Progenitor cell of endocrine pancreas (in vitro differentiated cells): ENCODE measurements at places on chromosomes 16 and 17.

DNA sequence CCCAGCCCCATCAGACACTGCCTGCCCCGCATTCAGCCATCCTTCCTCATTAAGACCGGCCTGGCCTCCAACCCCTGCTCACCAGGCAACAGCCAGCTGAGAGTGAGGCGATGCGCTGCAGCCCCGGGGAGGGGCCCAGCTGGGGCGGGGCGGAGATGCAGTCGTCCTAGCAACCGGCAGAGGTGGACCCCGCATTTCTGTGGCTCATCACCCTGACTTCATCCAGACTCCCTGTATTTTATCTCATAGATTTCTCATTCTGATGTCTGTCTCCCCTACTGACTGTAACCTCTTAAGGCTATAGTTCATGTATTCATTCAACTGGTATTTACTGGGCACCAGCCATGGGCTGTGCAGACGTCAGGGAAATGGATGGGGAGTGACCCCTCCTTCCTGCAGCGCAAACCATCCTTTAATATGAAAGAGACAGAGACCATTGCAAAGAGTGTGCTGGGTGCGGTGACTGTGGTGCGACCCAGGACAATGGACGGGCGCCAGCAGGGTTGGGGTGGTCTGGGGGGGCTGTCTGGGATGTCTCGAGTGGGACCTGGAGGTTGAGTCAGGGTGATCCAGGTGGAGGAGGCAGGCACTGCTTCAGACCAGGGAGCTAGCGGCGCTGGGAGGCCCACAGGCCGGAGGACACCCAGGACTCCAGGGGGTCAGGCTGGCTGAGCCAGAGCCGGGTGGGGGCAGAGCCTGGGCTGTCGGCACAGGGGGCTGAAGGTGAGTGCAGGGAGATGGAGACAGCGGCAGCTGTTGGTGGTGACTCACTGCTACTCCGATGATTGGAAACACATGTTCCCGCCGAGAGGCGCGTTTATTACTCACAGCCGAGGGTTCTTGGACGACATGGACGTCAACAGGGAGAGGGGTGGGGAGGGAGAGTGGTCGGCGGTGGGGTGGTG, 10.5 kb upstream of the TIMP2 start:
- DNase-seq, result no peak

DNA sequence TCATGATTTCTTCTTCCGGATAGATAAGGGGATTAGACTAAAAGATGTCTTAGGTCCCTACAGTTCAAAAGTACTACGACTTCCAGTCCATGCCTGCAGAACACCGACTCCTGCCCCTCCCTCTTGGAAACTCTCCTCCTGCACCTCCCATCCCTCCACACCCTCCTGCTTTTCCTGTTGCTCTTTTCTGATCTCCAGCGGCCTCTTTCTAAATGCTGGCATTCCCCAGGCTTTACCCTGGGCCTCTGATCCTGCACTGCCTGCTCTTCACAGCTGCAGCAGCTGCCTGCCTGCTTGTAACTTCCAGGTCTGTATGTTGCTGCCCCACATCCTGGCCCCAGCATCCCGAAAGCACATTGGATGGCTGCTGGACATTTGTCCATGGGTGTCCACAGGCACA, 154.2 kb downstream of the KCNJ12 start:
- DNase-seq, result no peak

DNA sequence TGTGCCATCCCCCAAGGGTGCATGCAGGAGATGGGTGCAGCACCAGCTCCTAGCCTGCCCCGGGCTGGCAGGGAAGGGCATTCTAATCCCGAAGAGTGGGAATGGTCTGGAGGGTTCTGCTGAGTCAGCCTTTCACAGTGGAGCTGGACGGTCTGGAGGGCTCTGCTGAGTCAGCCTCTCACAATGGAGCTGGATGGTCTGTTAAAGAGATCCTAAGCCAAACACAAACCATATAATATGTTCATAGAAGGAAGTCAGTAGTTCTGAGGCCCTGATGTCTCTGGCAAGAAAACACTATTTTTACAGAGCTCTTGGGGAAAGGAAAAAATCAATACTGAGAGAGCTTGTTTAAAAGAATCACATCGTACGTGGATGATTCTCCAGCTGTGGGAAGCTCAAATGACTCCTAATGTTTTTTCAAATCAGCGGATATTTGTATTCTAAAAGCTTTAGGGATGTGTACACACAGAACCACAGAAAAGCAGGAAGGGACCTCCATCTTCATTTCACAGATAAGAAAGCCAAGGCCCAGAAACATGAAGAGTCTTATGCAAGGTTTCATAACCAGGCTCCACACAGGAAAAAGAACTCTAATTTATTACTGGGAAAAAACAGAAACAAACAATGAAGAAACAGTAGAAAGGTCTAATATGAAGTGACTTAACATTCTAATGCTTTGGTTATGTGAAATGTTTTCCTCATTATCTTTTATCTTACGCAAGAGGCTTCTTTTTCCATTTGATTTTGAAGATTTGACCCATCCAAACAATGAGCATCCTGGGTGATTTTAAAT, 176.3 kb downstream of the VPS53 start:
- DNase-seq, result no peak

DNA sequence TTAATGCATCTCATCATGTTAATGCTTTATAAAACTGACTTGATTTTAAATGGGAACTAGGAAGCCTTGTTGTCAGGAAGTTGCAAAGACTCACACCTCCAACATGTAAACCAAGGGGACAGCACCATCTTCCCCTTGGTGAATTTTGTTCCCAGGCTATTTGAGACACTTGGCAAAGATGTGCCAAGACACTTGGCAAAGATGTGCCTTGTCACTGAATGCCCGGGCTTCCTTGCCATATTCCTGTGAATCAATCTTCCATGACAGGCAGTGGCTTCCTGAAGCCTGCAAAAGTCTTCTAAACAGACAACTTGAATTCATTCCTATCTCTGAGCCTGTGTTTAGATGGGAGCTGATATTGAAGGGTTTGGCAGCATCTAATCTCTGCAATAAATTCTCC, 465.4 kb upstream of the C16orf82 start:
- DNase-seq, result no peak

GRCh38 chr16:14635395-14636165, 2.8 kb downstream of the BFAR start:
- no peak for DNase-seq

- no peak for DNase-seq
Observed at GRCh38 chr17:16987066-16987829, 15.3 kb upstream of the TNFRSF13B start.

- no peak for DNase-seq
Observed at GRCh38 chr16:57279780-57280638, 4.5 kb downstream of the PLLP start.
